ENCODE measurements at places on chromosomes 3 and 15. TPM values are rescaled to one million over a fixed set of nuclear protein-coding genes. Genes with fewer than 3 reads are reported as not detected.
A peak's percentile ranks its signal among the peaks of the same experiment; 100 is the strongest.

DNA sequence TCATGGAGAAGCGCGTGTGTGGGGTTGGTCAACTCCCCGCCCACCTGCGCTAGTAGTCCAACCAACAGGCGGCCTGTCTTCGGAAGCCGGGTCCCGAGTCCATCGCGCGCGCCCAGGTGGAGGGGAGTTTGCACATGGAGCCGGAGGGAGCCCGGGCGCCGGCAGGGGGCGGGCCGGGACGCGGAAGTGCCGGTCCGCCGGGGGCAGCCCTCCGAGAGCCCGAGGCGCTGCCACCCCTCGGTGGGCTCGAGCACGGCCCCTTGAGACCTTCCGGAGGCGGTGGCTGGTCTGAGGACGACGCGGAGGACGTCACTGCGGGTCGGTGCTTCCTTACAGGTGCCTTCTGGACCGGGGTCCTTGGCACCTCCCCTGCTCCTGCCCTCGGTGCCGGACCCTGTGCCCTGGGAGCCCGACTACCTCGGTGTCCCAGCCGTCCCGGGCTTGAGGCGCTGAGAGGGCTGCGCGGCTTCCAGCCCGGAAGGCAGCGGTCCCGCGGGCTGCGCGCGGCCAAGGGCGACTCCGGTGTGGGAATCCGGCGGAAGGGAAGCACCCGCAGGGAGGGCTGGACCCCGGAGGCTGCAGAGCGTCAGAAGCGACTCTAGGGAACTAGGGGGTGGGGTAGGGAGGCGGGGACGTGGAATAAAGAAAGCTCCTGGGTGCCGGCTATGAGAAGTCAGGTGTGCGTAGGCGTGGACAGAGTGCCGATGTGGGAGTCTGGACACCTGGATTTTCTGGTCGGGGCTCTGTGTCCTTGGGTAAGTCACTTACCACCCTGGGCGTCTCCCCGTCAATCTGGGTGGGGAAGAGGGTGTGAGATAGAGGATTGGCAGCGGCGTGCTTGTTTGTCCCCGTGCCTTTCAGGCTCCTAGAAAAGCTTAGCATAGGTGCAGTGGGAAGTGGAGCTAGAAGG, 212.3 kb downstream of the FGF12 start:
- DNase-seq = peak; percentile 28

TRIM59 gene
- 0.06 TPM for total RNA-seq

DNA sequence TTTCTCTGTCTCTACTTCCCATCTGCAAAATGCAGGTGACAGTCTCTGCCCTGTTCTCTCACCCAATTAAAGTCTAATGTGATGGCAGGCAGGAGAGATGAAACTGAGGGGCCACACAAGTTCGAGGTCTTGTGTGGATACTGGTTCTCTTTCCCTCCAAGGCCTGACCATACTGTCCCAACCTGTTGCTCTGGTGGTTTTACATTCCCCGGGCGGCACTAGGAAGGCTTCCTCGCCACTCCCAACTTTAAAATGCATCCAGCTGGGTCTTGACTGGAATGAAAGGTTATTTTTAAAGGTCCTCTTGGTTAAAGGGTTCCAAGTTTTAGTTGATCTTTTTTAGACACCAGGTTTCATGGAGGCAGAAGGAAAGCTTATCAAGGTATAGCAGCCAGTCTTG, 37.2 kb downstream of the WHAMM start:
- DNase-seq = no peak

GRCh38 chr15:89139613-89140499, 51.6 kb downstream of the ABHD2 start:
- peak; percentile 84 for DNase-seq

Measured in G401 (cell line).